Colonic mucosa (tissue), 4 donors: ENCODE measurements at places on chromosomes 2 and 18. TPM values are rescaled to one million over a fixed set of nuclear protein-coding genes. Genes with fewer than 3 reads are reported as not detected.

Gene MSH2
- total RNA-seq = 35.1 TPM

Gene PRKAG3
- not detected for total RNA-seq

Gene SPATA3
- not detected for total RNA-seq

Gene CEP68
- 7.1 TPM for total RNA-seq

DNA sequence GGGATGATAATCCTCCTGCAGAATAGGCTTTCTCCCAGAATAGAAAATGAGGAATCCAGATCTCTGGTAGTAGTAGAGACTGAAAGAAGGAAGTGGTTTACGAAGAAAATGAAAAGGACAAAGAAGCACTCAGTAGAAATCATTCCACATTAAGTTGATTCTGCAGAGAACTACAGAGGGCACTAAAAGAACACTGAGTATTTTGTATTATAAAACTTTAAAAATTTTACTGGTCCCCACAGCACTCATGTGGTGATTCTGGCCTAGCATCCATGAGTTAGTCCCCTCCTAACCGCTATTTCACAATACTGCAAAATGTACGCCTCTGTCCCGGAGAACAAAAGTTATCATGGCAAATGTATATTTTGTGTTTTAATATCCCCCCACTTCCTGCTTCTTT, 42.9 kb upstream of the SLC35F5 start:
- no peak for DNase-seq

Gene WNT6
- total RNA-seq = 0.25 TPM

DNA sequence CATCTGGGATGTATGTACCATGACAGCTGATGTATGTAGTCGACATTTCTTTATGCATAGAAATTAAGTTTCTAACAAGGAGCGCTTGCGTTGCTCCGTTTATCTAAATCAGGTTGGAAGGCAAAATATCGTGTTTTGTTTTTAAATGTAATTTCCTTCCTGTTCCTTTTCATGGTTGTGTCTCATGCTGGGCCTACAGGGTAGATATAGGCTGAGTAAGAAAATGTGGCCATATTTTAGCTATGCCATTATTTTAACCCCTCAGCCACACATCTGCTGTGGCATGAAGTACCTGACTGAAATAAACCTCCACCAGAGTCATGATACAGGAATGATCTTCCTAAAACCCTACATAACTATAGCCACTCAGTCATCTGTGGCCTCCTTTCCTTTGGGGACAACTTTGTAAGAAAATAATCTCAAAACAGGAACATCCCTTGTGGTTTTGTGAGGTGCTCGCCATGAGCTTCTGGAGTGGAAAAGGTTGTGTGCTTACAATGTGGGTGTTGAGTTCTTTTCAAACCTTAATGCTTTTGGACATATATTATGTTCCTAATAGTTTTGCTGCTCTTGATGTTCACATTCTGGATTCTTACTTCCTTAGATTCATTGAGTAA, 214.3 kb downstream of the FAM210A start:
- no peak for DNase-seq

Gene CAD
- total RNA-seq = 11.1 TPM

Gene ANKRD30B
- total RNA-seq = 0.32 TPM

Gene SAG
- total RNA-seq = 1.8 TPM

DNA sequence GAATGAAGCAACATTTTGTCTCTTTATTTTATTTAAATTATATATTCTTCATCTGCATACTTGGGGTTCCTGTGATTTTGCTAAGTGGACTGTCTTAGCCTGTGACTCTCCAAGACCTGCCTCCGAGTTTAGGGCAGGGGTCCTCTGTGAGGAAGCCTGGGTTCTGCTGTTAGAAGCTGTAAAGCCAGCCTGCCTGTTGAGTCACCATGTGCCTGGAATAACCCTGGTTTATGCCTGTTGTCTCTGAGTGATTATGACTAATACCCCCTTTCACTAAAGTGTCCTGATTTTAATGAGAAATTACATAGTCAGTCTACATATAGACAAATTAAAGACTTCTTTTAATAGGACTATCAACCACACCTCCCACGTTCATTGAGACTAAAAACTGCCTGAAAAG, 369.1 kb downstream of the ZNF521 start:
- DNase-seq = no peak

- no peak for DNase-seq
Measured at GRCh38 chr2:76288598-76288997, 577.9 kb upstream of the GCFC2 start.

Gene TIGD1
- total RNA-seq = 3.0 TPM

DNA sequence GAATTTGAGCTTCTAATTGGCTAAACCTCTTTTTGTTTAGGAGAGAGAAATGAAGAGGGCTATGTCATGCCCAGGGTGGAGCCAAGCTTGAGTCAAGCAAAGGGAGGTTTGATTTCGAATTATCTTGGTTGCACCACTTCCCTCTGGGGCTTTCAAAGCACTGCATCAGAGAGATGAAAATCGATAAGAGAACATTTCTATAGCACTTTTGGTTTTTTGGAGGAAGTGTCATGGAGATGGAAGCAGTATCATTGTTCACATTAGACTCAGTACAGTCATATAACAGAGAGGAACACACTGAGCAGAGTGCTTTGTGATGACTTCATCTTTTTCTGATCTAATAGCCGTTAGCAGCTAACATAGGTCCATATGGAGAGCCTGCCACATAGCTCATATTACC, 120.3 kb upstream of the UXS1 start:
- no peak for DNase-seq

DNA sequence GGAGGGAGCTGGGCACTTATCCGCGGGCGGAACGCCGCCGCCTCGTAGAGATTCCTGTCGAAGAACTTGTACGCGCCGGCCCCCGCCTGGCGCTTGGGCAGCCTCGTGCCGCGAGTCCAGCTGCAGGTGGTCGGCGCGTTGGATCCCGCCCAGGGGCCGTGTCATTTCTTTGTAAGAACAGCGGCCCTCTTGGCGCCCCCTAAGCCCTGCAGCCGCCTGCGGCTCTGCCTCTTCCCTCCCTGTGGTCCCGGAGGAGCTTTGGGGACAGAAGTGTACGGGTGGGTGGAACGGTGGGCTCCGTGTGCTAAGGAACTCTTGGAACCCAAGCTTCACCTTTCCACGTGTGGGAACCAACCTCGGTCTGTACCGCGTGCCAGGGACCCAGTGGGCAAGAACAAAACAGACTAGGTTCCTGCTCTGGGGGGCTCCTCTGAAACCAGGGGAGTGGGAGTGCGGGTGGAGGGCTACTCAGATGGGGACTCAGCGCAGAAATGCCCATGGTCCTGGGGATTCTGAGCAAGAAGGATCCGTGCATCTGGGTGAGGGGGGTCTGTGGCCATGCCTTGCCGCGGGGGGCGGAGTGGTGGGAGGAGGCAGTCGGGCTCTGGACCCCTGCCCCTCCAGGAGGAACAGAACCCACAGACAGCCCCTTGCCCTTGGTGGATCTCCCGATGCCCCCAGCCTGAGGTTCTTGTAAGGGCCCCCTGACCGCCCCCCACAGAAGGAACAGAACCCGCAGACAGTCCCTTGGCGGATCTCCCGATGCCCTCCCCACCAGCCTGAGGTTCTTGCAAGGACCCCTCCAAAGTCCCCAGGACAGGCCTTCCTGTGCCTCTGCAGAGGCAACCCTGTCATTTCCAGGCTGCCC, 1.5 kb downstream of the GPC1 start:
- DNase-seq = no peak

Gene NAGK
- total RNA-seq = 68.4 TPM

GRCh38 chr2:54999182-54999581, 51.1 kb downstream of the RTN4 start:
- DNase-seq = no peak

- DNase-seq = no peak
Measured at GRCh38 chr2:240078631-240079030, 25.3 kb upstream of the OR6B3 start.

DNA sequence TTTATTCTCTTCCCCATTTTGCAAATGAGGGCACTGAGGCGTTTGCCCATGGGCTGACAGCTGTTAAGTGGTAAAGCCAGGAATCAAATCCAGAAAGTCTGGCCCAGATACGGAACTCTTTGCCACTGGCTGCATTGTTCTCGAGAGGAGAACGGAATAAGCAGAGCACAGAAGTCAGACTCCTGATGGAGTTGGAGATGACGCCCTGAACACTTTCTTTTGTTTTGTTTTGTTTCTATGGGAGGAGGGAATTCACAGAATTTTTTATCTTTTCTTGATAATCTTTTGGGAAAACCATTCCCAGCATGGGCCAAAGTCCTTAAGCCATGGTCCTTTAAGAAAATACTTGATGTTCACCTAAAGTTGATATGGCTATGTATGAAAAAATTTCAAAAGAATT, 322.2 kb downstream of the RDH14 start:
- DNase-seq = no peak

DNA sequence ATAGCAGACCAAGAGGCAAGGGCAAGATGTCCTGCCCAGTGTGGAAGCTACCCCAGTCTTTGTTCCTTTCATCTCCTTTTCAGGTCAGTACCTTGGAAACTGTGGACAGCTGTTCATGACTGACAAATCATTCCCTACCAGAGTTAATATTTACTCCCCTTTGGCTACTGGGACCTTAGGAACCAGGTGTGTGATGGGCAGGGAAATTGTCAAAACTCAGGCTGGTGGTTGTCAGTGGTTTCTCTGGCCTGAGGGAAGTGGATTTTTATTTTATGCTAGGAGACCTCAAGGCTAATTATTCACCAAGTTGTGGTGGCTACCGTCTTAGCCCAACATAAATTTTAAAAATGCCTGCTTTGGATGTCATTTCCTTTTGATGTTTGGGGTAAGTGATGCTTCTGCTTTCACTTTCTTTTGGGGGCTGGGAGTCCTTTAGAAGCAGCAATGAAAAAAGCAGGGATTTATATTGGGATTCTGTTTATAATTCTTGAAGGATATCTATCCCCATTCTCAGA, 119.3 kb downstream of the SETBP1 start:
- DNase-seq = no peak

GRCh38 chr18:22186484-22186971, 17.1 kb downstream of the GATA6 start:
- DNase-seq = no peak

Gene CGREF1
- total RNA-seq = 1.3 TPM

Gene PLCD4
- 0.54 TPM for total RNA-seq

DNA sequence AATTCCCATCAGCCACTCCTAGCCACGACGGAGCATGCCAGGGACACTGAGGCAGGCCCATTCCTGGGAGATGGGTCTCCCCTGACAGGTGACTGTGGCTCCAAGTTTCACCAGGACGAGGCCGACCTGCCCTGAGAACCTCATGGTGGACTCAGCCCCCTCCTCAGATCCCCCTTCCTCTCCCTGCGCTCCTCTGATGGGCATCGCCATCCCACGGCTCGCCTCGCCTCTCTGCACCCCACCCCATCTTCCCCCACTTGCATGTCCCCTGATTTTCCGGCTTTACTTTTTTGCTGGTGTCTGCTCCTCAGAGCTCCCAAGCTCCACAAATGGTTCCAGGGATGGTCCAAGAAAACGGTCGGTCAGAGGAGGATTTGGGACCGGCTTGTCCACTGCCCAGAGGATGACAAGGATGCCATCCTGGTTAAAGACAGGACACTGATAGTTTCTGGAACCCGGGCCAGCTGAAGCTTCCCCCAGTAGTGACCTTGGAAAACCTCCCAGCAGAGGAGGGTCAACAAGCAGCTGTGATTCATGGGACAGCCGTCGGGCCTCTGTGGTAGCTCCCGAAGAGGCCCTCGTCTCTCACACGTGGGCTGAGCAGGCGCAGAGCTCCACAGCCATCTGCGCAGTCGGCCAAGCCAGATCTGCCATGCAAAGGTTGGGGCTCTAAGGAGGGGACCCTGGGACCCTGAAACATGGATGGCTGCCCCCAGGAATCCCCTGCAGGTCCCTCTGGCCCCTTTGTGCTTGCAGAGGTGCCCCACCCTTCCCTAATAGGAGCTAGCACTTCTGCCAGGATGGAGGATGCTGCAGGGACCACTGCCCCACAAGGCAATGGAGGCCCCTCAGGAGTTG, 87.8 kb upstream of the SLC66A3 start:
- no peak for DNase-seq

DNA sequence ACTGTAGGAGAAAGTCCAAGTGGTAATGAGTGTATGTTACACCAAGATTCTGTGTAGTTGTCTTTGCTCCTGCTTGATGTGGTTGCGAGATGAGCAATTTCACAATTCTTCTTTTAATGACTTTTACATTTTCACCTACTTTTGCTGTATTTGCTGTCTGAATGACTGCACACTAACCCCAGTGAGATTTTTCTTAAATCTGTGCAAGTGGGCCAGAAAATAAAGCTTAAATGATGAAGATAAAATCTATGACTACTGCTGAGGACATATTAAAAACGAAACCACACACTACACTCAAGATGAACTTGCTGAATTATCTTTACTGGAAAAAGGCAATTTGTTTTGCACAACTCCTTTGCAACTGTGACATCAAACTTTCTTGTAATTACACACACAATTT, 4.1 kb downstream of the LDAH start:
- DNase-seq = no peak

- no peak for DNase-seq
Measured at GRCh38 chr2:54582987-54583386, 126.9 kb downstream of the SPTBN1 start.

Gene APLF
- 2.6 TPM for total RNA-seq

Gene MYO7B
- 218 TPM for total RNA-seq

DNA sequence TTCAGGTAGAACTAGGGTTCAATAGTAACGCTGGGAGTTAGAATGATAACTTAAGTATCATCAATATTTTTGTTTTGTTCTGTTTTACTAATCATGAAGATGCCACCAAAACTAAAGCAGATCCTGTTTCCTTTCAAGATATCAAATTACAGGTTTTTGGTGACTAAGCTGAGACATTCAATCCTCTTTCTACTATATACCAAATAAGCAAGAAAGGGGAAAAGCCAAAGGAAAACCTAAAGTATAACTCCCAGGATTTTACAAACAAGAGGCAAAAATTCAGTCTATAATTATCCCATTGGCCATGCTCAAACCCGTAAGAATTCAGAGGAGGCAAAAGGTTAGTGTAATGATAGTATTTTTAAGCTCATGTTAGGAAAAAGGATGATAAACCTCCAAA, 175.2 kb upstream of the CCDC150 start:
- DNase-seq = no peak

GRCh38 chr2:223043164-223043941, 8.6 kb upstream of the KCNE4 start:
- no peak for DNase-seq

Gene CRYGD
- total RNA-seq = not detected

- no peak for DNase-seq
Measured at GRCh38 chr2:182300608-182301007, 126.2 kb downstream of the PDE1A start.

- DNase-seq = peak; percentile 69
Measured at GRCh38 chr2:25877431-25878360, 591 bp downstream of the ASXL2 start.

DNA sequence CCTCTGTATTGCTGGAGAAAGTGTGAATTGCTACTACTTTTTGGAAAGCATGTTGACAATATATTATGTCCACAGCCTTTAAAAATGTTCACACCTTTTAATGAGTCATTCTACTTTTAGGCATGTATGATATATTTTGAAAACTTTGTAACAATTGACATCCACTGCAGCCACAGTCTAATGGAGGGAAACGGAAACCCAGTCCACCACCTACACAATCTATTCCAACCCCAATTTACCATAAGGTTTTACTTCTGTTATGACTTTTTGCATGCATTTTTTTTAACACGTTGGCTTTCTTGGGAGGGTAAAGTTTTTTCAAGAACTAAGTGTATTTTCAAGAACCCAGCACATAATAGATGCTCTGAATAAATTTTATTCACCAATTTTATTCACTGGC, 38.5 kb upstream of the ATP8B1 start:
- DNase-seq = no peak

- peak; percentile 34 for DNase-seq
Measured at GRCh38 chr2:102449370-102449974, 23.6 kb upstream of the SLC9A4 start.

GRCh38 chr2:16243411-16243996, 303.2 kb downstream of the MYCN start:
- no peak for DNase-seq

Gene ERLEC1
- total RNA-seq = 51.9 TPM

Gene IL36A
- not detected for total RNA-seq
